ENCODE measurements at places on chromosomes 13 and 19.

- no peak overlapping the region for H3K4me3 ChIP-seq
- H3K27me3 ChIP-seq = peaks cover 3% of the 10 kb centered on the region
- no peaks in the 10 kb centered on the region for H3K4me1 ChIP-seq
- no peak overlapping the region for H3K27ac ChIP-seq
- H3K36me3 ChIP-seq = no peaks in the 10 kb centered on the region
- DNase-seq = no peak
These were observed 14.3 kb downstream of the IGSF23 start for GRCh38 chr19:44627631-44628030.

DNA sequence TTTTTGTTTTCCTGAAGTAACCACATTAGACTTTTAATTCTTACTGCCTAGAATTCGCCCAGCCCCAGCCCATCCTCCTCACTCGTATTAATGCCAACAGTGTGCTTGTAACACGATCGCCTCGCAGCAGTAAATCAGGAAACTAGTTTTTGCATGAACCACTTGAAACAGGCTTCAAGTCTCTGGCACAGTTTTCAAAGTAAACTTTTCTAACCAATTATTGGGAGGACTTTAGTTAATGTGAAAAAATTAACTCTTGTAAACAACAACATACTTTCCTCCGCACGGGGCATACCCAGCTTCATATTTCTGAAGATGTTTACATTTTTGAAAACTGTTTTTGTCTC, 39.2 kb downstream of the TNFRSF19 start:
- peaks cover 8% of the 10 kb centered on the region for H3K4me1 ChIP-seq
- H3K27me3 ChIP-seq = peaks cover 18% of the 10 kb centered on the region
- no peaks in the 10 kb centered on the region for H3K36me3 ChIP-seq
- no peak for DNase-seq
- H3K4me3 ChIP-seq = no peak overlapping the region
- H3K27ac ChIP-seq = no peak overlapping the region

DNA sequence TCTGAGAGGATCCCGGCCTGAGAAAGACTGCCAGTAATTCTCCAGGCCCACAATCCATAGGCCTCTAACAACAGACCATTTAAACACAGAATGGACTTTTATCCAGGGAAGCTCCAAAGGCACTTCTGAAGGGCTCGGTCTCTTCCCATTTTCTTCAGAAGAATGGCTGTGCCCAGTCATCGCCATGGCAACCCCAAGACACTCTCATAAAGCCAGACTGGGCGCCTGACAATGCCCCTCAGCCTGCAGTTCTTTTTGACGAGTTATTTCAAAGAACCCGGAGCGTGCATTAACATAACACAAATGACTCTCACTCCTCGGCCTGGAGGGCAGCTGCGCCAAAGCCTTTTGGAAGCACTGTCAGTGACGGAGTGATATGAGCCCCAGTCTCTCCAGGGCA, 61.0 kb downstream of the RASA3 start:
- no peak overlapping the region for H3K4me3 ChIP-seq
- peaks cover 32% of the 10 kb centered on the region for H3K4me1 ChIP-seq
- DNase-seq = no peak
- H3K36me3 ChIP-seq = peaks cover 36% of the 10 kb centered on the region
- H3K27ac ChIP-seq = peak overlapping the region; percentile 47

DNA sequence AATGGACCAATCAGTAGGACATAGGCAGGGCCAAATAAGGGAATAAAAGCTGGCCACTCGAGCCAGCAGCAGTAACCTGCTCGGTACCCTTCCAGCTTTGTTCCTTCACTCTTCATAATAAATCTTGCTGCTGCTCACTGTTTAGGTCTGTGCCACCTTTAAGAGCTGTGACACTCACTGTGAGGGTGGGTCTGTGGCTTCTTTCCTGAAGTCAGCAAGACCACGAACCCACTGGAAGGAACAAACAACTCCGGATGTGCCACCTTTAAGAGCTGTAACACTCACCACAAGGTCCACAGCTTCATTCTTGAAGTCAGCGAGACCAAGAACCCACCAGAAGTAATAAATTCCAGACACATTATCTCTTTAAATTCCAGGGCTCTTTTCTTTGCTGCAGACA, 1922.3 kb upstream of the PCDH20 start:
- no peaks in the 10 kb centered on the region for H3K4me1 ChIP-seq
- H3K4me3 ChIP-seq = no peak overlapping the region

- no peaks in the 10 kb centered on the region for H3K36me3 ChIP-seq
- peaks cover 34% of the 10 kb centered on the region for H3K4me1 ChIP-seq
- H3K27me3 ChIP-seq = no peaks in the 10 kb centered on the region
- DNase-seq = no peak
These were observed 305.6 kb downstream of the COG6 start for GRCh38 chr13:39961036-39961435.

DNA sequence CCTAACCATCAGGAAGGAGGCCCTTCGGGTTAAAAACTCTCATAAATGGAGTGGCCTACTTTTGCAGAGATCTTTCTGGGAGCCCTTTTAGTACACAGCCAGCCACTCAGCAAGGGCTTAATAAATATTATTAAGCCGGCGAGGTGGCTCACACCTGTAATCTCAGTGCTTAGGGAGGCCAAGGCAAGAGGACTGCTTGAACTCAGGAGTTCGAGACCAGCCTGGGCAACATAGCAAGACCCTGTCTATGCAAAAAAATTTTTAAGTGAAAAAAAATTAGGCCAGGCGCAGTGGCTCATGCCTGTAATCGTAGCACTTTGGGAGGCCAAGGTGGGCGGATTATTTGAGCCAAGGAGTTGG, 810 bp upstream of the KANK2 start:
- no peak for DNase-seq
- peaks cover 8% of the 10 kb centered on the region for H3K4me1 ChIP-seq
- H3K36me3 ChIP-seq = no peaks in the 10 kb centered on the region
- H3K27me3 ChIP-seq = peaks cover 15% of the 10 kb centered on the region
- no peak overlapping the region for H3K27ac ChIP-seq

- H3K4me3 ChIP-seq = peak overlapping the region; percentile 80
- peaks cover 4% of the 10 kb centered on the region for H3K36me3 ChIP-seq
- peaks cover 52% of the 10 kb centered on the region for H3K4me1 ChIP-seq
- H3K27me3 ChIP-seq = no peaks in the 10 kb centered on the region
- peak; percentile 71 for DNase-seq
- H3K27ac ChIP-seq = peak overlapping the region; percentile 91
These were observed 7.5 kb downstream of the KLF16 start for GRCh38 chr19:1855828-1856255.

DNA sequence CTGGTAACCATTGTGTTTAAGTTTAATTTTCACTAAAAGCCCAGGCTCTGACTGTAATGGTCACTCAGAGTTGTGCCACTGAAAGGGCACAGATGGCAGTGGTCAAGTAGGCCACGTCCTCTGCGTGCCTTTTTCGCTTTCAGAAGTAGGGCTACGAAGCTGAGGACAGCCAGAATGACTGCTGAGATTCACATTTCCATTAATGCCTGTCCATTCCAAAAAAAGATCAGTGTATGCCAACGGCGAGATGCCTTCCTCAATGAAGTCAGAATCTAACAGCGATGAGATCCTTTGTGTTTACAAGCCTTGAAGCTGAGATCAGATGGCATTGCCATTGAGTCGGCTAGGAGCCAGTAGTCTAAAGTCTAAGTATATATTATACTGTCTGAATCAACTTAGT, 311.3 kb downstream of the FGF14 start:
- no peaks in the 10 kb centered on the region for H3K36me3 ChIP-seq
- no peak overlapping the region for H3K27ac ChIP-seq
- peaks cover 8% of the 10 kb centered on the region for H3K27me3 ChIP-seq
- no peaks in the 10 kb centered on the region for H3K4me1 ChIP-seq
- H3K4me3 ChIP-seq = no peak overlapping the region

DNA sequence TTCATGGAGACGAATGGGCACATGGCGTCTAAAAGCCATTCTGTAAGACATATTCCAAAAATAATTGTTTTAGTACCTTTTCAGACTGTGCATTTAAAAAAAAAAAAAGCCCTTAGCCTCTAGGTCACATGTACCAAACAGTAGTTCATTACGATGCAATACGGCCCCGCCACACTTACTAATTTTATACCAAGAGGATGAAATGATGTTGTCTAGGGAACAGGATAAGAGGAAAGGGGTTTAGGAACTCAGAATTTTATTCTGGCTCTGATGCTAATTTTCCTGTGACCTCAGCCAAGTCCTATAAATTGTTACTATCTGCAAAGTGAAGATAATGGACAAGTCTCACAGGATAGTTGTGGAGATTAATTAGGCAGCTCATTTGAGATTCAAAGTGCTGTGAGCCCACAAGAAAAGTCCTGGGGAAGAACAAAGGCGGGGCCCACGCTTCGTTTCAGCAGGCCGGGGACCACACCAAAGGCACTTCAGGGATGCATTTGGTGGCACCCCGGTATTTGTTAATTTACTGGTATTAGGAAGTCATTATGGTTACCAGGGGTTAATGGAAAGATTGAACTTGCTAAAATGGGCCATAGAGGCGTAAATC, 511.1 kb downstream of the IRS2 start:
- H3K4me3 ChIP-seq = no peak overlapping the region
- no peaks in the 10 kb centered on the region for H3K4me1 ChIP-seq
- no peaks in the 10 kb centered on the region for H3K36me3 ChIP-seq
- no peaks in the 10 kb centered on the region for H3K27me3 ChIP-seq

- no peaks in the 10 kb centered on the region for H3K27me3 ChIP-seq
- no peak overlapping the region for H3K27ac ChIP-seq
- DNase-seq = no peak
- no peak overlapping the region for H3K4me3 ChIP-seq
These were observed 391.5 kb upstream of the DACH1 start for GRCh38 chr13:72258340-72258981.

- DNase-seq = no peak
- no peak overlapping the region for H3K4me3 ChIP-seq
- no peaks in the 10 kb centered on the region for H3K4me1 ChIP-seq
- H3K27ac ChIP-seq = no peak overlapping the region
- no peaks in the 10 kb centered on the region for H3K27me3 ChIP-seq
These were observed 218.0 kb downstream of the RGCC start for GRCh38 chr13:41675306-41675705.

DNA sequence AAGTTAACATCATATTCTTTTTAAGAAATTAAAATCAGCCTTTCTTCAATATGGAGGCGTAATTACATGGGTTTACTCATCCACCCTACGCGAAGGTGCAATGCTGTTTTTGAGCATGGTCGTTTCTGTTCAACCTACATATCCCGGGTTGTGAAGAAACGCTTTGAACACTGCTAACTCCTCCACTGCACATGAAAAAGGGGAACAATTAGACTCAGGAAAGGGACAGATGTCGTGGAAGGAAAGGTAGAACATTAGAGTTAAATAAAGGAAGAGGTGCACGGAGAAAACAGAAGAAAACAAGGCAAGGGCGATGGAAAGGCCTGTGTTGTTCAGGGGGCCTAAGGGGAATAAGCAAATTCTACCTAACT, 4.1 kb downstream of the ZIC5 start:
- no peak overlapping the region for H3K4me3 ChIP-seq
- H3K27me3 ChIP-seq = peaks cover 57% of the 10 kb centered on the region
- H3K36me3 ChIP-seq = peaks cover 10% of the 10 kb centered on the region
- peaks cover 17% of the 10 kb centered on the region for H3K4me1 ChIP-seq

GRCh38 chr13:45695198-45695730, 6.9 kb upstream of the CBY2 start:
- H3K4me3 ChIP-seq = no peak overlapping the region
- DNase-seq = peak; percentile 68
- H3K36me3 ChIP-seq = no peaks in the 10 kb centered on the region
- peaks cover 23% of the 10 kb centered on the region for H3K4me1 ChIP-seq
- peak overlapping the region; percentile 78 for H3K27ac ChIP-seq
- peaks cover 8% of the 10 kb centered on the region for H3K27me3 ChIP-seq

- H3K36me3 ChIP-seq = no peaks in the 10 kb centered on the region
- H3K4me3 ChIP-seq = no peak overlapping the region
- H3K4me1 ChIP-seq = no peaks in the 10 kb centered on the region
These were observed 460.8 kb upstream of the ARGLU1 start for GRCh38 chr13:107028751-107029150.

- no peaks in the 10 kb centered on the region for H3K36me3 ChIP-seq
- H3K4me3 ChIP-seq = no peak overlapping the region
- H3K4me1 ChIP-seq = no peaks in the 10 kb centered on the region
- peak; percentile 49 for DNase-seq
- H3K27ac ChIP-seq = no peak overlapping the region
These were observed 25.2 kb downstream of the ZNRF4 start for GRCh38 chr19:5480427-5480836.

GRCh38 chr13:113822266-113822665, 41.6 kb downstream of the GAS6 start:
- no peak for DNase-seq
- no peaks in the 10 kb centered on the region for H3K36me3 ChIP-seq
- H3K4me3 ChIP-seq = no peak overlapping the region
- H3K27ac ChIP-seq = no peak overlapping the region

DNA sequence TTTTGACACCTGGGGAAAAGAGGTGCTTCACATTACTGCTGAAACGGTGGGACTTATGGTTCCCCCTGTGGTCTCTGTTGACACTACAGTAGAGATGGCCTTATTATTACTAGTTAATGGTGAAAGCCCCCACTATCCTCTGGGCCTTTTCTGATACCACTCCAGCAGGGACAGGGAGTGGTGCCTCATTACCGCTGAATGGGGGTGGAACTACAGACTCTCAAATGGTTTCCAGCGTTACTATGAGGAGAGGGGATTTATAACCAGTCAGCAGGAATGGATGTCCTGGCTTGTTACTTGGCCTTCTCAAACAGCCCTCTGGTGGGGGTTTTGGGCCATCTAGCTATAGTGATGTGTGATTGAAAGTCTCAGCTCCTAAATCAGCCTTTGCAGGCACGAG, 96.7 kb upstream of the DIAPH3 start:
- H3K4me3 ChIP-seq = no peak overlapping the region
- H3K4me1 ChIP-seq = no peaks in the 10 kb centered on the region
- no peak overlapping the region for H3K27ac ChIP-seq
- H3K27me3 ChIP-seq = peaks cover 4% of the 10 kb centered on the region
- H3K36me3 ChIP-seq = no peaks in the 10 kb centered on the region
- DNase-seq = no peak

DNA sequence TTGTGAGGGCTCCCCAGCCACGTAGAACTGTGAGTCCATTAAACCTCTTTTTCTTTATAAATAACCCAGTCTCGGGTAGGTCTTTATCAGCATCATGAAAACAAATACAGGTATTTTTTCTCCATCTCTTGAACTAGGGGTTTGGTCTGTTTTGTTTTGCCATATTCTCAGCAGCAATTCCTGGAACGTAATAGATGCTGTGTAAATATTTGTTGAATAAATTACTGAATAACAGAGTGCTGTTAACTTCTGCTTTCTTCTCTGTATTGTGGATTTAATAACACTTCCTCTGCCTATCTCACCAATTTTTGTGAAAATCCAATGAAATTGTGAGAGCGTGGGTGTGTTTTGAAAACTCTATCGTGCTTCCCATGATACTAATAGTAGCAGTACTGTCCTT, 429.4 kb downstream of the DCT start:
- H3K36me3 ChIP-seq = no peaks in the 10 kb centered on the region
- H3K4me3 ChIP-seq = no peak overlapping the region
- DNase-seq = no peak

DNA sequence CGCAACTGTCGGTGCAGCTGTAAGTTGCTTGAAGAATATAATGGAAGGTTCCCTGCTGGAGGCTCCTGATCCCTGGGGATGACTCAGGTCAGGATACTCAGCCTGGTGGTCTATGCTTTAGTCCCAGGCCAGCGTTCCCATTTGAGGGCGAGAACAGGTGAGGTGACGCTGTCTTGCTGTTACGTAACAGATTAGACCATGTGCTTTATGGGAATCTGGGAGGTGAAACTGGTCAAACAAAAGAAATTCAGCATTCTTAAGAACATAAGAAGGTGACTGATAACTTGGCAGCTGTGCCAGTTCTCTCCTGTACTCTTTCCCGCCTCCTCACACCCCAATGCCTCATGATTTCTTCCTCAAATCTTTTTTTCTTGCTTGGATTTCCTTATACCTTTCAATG, at the start of gene CXCL17:
CXCL17 (minus strand) TSS at position 114 of the 400 bp plus-strand sequence. CDS start 114 bp downstream, outside the sequence.
- H3K36me3 ChIP-seq = no peaks in the 10 kb centered on the region
- peaks cover 20% of the 10 kb centered on the region for H3K4me1 ChIP-seq
- H3K4me3 ChIP-seq = no peak within 1 kb of the TSS
- H3K27ac ChIP-seq = no peak within 1 kb of the TSS
- DNase-seq = no peak
